ENCODE measurements at places on chromosomes 1 and 21. TPM values are rescaled to one million over a fixed set of nuclear protein-coding genes. Genes with fewer than 3 reads are reported as not detected.

- no peak for DNase-seq
Measured at GRCh38 chr1:98403963-98404480, 257.5 kb upstream of the SNX7 start.

The FABP3 gene
- 54.1 TPM for total RNA-seq

The F13B gene
- not detected for total RNA-seq

DNA sequence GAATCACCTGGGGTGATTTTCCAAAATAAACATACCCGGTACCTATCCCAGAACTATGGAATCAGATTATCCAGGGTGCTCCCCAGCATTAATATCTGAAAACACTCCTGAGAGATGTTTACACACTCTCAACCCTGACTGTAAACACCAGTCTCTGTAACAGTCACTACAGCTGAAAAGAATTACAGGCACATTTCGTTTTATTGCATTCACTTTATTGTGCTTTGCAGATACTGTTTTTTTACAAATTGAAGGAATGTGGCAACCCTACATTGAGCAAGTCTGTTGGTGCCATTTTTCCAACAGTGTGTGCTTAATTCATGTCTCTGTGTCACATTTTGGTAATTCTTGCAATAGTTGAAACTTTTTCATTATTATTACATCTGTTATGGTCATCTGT lies 31.8 kb downstream of the HSF2BP start:
- no peak for DNase-seq

DNA sequence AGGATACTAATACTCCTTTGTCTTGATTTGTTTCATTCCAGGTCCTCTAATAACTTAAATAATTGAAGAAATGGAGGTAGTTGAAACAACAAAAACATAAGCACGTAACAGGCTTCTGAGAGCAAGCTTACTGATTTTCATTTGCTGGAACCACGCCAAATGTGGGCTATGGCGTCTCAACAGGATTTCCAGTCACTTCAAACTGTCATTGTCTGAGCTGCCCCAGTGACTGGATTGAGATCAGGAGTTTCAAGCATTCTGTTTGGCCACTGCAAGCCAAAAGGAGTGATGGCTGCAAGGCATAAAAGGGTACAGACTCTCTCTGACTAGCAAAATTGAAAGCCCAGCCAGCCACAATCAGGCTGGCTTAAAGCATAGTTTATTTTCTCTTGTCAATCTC lies 289.9 kb downstream of the DPYD start:
- no peak for DNase-seq

The HPDL gene
- 0.41 TPM for total RNA-seq

The SNAPIN gene
- total RNA-seq: 73.0 TPM

DNA sequence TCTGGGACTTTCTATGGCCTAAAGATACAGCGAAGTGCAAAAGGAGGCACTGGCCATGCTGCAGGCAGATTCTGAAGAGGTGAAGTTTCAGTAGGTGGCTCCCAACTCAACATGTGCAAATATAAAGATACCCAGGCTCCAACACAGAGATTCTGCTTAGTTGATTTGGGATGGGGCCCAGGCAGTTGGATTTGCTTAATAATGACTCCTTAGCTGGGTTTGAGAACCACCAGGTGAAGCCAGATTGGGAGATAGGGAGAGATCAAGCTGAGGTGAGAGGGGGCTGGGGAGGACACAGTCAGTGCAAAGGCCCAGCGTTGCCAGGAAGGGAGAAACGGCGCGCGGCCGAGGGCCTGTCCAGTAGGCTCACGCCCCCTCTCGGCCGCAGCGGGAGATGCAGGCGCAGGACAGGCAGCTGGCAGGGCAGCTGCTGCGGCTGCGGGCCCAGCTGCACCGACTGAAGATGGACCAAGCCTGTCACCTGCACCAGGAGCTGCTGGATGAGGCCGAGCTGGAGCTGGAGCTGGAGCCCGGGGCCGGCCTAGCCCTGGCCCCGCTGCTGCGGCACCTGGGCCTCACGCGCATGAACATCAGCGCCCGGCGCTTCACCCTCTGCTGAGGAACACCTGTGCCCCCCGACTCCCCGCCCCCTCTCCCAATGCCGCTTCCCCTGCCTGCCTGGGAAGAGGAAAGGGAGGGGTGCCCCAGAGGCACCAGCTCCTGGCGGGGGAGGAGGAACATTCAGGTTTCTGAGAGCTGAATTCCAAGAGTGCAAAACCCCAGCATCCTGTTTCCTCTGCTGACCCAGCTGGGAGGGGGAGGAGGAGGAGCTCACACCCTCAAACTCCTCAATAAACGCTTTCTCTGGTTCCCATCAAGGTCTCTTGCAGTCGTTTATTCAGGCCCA lies 1.2 kb downstream of the FAM167B start:
- DNase-seq: peak; percentile 69

DNA sequence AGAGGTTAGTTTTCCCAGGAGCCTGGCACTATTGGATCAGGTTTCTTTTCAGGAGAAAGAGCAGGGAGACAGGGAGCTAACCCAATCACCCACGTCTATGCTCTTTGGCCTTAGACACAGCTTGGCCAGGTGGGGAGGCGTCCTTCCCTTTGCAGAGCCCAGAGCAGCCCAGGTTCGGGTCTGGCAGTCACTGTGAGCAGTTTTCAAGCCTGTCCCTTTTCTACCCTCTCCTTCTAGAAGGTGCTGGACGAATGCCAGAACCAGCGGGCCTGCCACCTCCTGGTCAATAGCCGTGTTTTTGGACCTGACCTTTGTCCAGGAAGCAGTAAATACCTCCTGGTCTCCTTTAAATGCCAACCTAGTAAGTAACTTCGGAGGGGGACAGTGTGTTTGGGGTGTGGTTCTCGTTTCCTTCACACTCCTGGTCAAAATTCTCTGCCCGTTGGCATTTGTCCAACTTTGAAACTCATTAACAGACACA lies 44.9 kb downstream of the EVA1C start:
- DNase-seq: no peak

DNA sequence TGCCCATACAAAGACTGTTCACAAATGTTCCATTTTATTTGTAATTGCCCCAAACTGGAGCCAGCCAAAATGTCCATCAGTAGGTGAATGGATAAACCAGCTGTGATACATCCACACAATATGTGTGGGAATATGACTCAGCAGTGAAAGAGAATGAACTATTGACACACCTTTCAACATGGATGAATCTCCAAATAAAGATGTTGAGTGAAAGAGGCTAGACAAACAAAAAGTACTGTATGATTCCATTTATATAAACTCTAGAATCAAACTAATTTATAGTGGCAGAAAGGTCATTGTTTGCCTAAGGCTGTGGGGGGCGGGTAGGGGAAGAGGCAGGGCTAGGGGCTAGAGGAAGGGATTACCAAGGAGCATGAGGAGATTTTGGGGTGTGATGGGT lies 4.5 kb downstream of the DHCR24 start:
- DNase-seq: no peak

The SIM2 gene
- total RNA-seq: 1.0 TPM

GRCh38 chr1:147641695-147642592 lies 28.4 kb downstream of the ACP6 start:
- peak; percentile 64 for DNase-seq

- no peak for DNase-seq
Measured at GRCh38 chr1:203145321-203146041, 18.0 kb downstream of the ADORA1 start.

All from prostate gland (tissue), 2 donors.